ENCODE measurements at places on chromosomes 1 and 21. TPM values are rescaled to one million over a fixed set of nuclear protein-coding genes. Genes with fewer than 3 reads are reported as not detected.

The UBL4B gene
- not detected for total RNA-seq

The SLC1A7 gene
- 1.2 TPM for total RNA-seq

The KRTAP15-1 gene
- not detected for total RNA-seq

The NGF gene
- total RNA-seq = 10.1 TPM

The SARS1 gene
- total RNA-seq = 262 TPM

The S100A7 gene
- total RNA-seq = not detected

The TNFSF18 gene
- under 0.01 TPM for total RNA-seq

The C1orf185 gene
- total RNA-seq = not detected

The CPT2 gene
- 18.9 TPM for total RNA-seq

The RPE65 gene
- not detected for total RNA-seq

The CR1L gene
- total RNA-seq = not detected

The SPRR4 gene
- not detected for total RNA-seq

The SLC16A4 gene
- 44.7 TPM for total RNA-seq

Data from smooth muscle cell of trachea (primary cell).